AG08395 (cell line): ENCODE measurements at places on chromosomes 1 and 21.

- DNase-seq, result peak; percentile 46
Observed at GRCh38 chr1:46687093-46687659, 15.5 kb downstream of the TEX38 start.

GRCh38 chr1:201436393-201436792, 14.9 kb upstream of the TNNI1 start:
- DNase-seq, result peak; percentile 37

DNA sequence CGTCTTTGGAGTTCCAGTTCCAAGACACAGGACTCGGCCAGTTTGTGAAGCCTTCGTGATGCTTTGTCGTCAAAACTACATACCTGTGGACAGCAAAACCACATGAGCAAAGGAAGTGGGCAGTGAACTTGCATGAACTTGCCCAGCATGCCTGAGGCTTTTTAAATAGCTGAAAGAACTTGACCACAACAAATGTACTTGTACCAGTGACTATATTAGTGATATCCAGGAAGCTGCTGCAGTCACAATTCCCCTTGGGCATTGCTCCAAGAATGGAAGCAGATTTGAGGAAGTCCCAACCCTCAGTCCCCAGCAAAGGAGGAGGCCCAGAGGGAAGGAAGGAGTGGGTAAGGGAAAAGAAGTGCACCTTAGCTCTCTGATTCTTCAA, 2.6 kb downstream of the FUCA1 start:
- DNase-seq, result peak; percentile 34

DNA sequence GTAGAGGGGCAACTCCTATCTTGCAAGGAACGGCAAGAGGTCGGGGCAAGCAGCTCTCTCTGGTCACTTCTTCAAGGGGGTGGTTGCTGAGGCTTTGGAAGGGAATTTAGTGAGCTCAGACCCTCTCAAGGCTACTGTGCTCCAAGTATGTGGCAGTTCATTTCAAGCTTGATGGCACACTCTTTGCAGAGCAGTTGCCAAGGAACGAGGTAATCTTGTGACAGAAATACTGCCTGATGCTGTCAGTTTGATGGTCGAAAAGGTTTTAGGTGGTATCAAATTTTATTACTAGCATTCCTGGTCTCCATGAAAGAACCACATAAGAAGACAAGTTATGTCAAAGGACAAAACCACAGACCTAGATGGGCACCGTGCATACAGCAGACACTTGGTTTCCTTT, 13.1 kb downstream of the CFAP298 start:
- no peak for DNase-seq

DNA sequence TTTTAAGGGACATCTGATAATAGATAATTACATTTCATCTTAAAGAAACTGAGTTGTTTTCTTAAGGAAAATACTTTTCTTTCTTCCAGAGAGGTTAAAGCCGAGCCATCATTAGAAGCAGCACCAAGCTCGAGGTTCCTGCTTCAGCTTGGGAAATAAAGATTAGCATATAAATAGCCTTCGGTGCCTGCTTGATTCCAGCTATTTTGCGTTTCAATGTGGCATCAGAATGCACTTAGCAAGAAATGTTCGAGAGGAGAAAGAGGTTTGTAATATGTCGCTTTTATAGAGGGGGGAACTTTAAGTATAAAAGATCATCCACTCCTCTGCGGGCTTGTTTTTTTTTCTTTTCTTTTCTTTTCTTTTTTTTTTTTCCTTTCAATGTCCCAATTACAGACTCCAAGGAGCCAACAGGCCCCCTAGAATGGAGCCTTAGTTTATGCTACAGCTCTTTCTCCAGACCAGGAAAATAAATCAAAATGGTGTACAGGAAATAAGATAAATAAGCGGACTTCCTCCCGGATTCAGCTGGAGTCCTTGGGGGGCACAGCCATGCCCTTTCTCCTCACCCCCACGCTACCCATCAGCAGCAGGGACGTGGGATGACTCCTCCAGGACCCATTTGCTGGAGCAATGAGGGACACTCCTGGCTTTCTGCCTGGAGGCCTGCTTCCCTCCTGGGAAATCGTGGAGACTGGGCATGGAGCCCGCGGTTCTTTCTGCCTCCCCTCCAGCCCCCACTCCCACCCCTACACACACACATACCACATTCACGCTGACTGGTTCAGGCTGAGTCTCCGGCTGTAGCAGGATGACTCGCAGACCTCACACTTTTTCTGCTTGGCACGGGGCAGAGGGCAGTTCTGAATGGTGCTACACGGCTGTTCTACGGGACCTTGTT, 131.6 kb downstream of the RRAGC start:
- no peak for DNase-seq

GRCh38 chr1:20867062-20867461, 80.0 kb upstream of the HP1BP3 start:
- no peak for DNase-seq

GRCh38 chr1:223845810-223846682, at the start of gene TP53BP2:
Gene TP53BP2, minus strand, starts transcription at chr1:223845947. Its CDS starts 267 bp downstream, at chr1:223845680.
- DNase-seq, result peak; percentile 95

- no peak for DNase-seq
Observed at GRCh38 chr1:15676688-15677661, 7.1 kb upstream of the PLEKHM2 start.

GRCh38 chr1:53511933-53512806, 53.0 kb downstream of the DMRTB1 start:
- no peak for DNase-seq

- DNase-seq, result no peak
Observed at GRCh38 chr1:72281637-72282270, 585 bp downstream of the NEGR1 start.

DNA sequence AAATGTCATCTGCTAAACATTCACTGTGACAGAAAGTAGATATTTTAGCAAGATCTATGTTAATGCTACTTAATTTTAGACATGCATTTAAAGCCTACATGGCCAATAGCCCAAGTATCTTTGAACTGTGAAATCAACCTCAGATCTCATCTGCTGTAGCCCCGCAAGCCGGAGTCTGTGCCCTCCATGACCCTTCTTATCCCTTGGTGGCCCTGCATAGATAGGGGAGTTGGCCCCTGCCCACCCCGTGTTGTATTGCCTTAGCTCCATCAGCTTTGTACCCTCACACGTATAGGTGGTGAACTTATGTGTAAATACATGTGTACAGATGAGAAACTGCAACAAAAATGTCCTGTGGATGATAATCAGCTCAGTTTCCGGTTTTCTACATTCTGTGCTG, 18.5 kb downstream of the ATP5PO start:
- no peak for DNase-seq

DNA sequence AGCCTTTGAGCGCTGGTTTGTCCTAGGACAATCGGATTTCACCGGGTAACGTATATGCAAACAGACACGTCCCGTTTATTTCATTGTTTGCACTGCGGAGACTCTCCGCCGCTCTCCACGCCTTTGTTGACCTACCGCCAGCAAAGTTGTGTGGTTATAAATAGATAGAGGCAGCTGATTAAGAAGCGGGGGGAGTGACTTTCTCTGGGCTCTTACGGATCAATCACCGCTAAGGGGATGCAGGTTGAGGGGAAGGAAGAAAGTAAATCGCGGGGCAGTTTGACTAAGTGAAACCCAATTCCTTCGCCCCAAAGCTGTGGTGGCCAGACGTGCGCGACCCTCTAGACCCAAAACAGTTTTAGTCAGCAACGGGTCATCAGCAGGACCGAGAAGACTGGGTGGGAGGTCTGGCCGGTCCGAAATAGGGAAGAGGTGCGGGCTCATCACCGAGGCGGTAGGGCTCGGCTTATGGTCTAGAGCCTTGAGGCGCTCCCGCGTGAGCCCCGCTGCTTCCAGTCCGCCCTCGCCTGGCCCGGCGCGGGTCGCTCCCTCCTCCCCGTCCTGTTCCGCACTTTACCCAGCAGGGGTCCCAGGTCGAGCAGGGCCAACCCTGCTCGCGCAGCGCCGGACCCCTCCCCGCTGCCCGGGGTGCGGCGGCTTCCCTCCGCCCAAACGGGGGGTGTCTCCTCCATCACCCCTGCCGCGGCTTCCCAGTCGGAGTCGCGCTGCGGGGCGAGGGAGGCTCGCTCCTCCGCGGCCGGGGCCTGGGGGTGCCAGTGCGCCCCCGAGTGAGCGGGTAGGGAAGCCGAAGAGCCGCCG, 120.8 kb upstream of the RRP15 start:
- DNase-seq, result peak; percentile 7

DNA sequence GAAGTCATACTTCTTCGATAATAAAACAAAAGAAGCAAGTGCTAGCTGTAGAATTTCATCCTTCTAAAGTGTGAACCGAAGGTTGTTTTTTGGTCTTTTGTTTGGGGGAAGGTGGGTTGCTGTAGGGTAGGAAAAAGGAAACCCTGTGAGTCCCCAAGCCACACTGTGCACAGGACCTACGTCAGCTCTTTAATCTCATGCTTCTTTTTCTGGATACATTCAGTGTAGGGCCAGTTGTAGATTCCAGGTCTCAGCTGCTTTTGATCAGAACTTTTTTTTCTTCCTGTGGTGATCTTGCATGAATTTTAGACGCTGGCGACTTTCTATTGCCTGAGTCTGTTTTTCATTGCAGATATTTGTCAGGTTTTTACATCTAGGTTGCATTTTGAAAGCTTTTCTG, 40.2 kb downstream of the BCL9 start:
- no peak for DNase-seq

GRCh38 chr1:55682198-55682597, 467.0 kb upstream of the USP24 start:
- no peak for DNase-seq

GRCh38 chr1:231016234-231016633, 23.8 kb downstream of the FAM89A start:
- no peak for DNase-seq

DNA sequence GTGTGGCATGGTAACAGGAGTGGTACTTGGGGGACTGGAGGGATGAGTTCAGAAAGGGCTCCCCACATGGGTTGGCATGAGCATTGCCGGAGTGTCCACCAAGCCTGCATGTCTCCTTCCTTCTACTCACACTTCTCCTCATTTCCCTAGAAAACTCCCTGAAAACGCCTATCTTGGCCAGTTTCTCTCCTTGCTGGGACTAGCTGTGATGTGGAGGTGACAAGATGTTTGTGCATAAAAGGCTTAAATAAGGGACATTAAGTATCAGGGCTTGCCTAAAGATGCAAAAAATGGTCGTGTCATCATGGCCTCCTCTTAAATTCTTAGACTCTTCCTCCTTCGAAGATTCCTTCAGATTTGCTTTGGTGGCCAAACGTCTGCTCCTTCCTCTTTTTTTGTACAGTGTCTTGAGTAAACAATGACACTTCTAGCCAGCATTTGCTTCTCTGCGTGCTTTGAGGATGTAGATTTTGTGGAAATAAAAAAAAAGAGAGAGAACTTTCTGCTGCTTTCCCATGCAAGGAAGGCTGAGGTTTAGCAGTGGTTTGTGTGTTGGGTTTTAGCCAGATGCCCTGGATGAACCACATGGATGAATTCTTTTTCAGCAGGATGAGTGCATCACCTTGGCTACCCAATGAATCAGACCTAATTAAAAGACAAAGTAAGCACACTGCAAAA, 239.1 kb upstream of the IRF2BP2 start:
- peak; percentile 78 for DNase-seq

- no peak for DNase-seq
Observed at GRCh38 chr1:156959925-156960324, 39.5 kb downstream of the LRRC71 start.

- no peak for DNase-seq
Observed at GRCh38 chr21:39705849-39706248, 39.1 kb upstream of the IGSF5 start.

DNA sequence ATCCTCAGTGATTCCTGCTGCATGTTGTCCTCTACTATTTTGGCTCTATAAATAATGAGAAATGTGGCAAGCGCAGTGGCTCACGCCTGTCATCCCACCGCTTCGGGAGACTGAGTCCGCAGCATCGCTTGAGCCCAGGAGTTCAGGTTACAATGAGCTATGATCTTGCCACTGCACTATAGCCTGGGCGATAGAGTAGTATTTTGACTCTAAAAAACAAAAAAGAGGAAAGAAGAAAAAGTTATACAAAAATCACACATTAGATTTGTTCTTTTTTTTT, 756 bp upstream of the SLC25A44 start:
- DNase-seq, result no peak

DNA sequence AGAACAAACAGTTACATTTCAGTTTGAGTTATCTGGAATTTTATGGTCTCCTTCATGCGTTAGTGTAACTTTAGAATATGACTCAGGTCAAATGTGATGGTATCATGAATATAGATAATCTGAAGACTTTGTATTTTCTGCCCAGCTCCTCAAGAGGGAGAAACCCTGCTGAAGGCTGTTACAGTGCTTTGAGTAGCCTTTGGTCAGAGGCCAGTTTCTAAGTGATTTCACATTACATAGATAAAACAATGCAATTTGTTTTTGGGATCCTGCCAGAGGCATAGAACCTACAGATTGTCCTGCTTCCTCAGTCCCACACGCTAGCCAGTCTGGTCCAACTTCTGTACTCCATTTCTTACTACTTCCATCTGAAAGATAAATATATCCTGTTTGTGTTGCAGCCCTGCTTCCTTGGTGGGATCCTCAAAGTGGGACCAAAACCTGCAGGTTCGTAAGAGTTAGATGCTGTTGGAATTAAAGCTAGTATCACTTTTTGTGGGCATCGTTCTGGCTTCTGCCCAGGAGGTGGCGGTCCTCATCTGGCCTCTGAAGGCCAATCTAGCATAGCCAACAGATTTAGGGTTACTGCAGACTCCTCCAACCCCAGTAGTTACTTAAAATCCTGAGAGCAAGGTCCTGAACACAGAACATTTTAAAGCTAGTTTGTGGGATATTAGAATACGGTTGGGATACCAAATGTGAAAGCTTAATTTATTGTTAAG, 645.8 kb upstream of the USP24 start:
- DNase-seq, result no peak

GRCh38 chr1:99756598-99756997, 9.8 kb downstream of the FRRS1 start:
- no peak for DNase-seq

DNA sequence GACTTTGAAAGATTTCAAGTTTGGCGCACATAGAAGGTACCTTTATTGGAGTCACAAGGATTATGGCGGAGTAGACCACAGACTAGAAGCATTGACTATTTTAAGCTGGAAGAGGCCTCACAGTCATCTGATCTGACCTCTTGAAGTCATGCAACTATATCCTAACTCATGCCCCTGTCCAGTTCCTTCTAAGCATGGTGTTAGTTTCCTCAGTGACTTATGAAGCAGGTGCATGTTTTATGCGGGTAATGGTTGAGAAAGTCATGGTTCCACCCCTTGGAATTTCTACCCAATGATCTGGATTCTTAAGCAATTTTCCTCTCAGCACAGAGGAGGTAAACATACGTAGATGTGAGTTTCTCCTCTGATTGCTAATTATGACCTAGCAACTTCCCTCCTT, 11.7 kb downstream of the OLFML3 start:
- no peak for DNase-seq

GRCh38 chr1:9397997-9398526, 105.4 kb downstream of the SPSB1 start:
- DNase-seq, result no peak
